ENCODE measurements at places on chromosomes 2 and 18. TPM values are rescaled to one million over a fixed set of nuclear protein-coding genes. Genes with fewer than 3 reads are reported as not detected.

Gene ZNF385B
- total RNA-seq = 2.0 TPM

- H3K4me1 ChIP-seq = no peaks in the 10 kb centered on the region
- no peaks in the 10 kb centered on the region for H3K36me3 ChIP-seq
- no peak for DNase-seq
- H3K27me3 ChIP-seq = no peaks in the 10 kb centered on the region
These were observed 104.9 kb downstream of the CERS6 start for GRCh38 chr2:168560817-168561499.

Gene CCDC93
- total RNA-seq = 63.9 TPM

Gene NTSR2
- not detected for total RNA-seq

DNA sequence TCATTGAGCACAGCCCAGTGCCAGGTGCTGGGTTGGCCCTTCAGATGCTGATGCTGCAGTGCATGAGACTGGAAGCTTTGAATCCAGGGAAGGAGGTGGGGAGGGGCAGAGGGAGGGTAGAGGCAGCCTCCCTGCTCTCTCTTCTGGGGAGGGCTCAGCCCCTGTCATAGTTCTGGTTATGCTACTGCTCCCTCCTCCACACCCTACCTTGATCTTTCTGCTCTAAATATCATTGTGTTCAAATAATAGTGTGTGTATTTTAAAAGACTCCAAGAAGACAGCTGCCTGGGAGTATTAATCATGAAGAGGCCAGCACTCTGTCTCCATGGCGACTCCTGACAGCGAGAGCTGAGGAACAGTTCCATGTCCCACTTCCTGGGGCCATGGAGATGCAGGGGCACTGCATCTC is 3.8 kb upstream of the EGR4 start:
- no peak overlapping the region for H3K4me3 ChIP-seq
- H3K36me3 ChIP-seq = no peaks in the 10 kb centered on the region
- DNase-seq = no peak
- H3K27ac ChIP-seq = no peak overlapping the region
- H3K4me1 ChIP-seq = peaks cover 13% of the 10 kb centered on the region

Gene CCDC68
- 7.1 TPM for total RNA-seq

DNA sequence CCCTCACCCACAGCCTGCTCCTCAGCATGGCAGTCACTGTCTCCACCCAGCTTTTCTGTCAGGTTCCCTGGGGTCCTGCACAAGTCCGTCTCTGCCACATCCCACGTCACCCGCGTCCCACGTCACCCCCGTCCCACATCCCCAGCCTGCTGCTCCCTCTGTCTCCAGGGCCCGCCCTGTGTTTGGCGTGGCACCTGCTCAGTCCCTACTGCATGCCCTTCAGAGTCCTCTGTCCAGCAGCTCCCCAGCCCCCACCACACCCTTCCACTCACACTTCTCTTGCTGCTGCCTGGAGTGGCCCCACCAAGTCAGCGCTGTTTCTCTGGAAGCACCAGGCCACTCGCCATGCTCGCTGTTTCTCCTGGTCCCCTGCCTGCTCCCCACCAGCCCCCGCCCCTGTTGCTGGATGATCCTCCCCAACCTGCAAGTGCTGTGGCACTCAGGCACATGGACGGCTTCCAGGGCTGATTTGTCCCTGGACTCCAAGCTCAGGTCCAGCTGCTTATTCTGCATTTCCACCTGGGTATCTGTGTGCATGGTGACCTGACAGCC is 18.8 kb downstream of the ATG4B start:
- H3K4me3 ChIP-seq = no peak overlapping the region
- H3K36me3 ChIP-seq = peaks cover 99% of the 10 kb centered on the region
- DNase-seq = no peak
- H3K27me3 ChIP-seq = no peaks in the 10 kb centered on the region

Gene VAMP8
- 2.2 TPM for total RNA-seq

- no peak overlapping the region for H3K4me3 ChIP-seq
- no peak overlapping the region for H3K27ac ChIP-seq
- H3K36me3 ChIP-seq = peaks cover 86% of the 10 kb centered on the region
- H3K27me3 ChIP-seq = no peaks in the 10 kb centered on the region
- no peaks in the 10 kb centered on the region for H3K4me1 ChIP-seq
These were observed 8.8 kb downstream of the SLC39A6 start for GRCh38 chr18:36120297-36120696.

Gene UGT1A3
- total RNA-seq = 1.3 TPM

DNA sequence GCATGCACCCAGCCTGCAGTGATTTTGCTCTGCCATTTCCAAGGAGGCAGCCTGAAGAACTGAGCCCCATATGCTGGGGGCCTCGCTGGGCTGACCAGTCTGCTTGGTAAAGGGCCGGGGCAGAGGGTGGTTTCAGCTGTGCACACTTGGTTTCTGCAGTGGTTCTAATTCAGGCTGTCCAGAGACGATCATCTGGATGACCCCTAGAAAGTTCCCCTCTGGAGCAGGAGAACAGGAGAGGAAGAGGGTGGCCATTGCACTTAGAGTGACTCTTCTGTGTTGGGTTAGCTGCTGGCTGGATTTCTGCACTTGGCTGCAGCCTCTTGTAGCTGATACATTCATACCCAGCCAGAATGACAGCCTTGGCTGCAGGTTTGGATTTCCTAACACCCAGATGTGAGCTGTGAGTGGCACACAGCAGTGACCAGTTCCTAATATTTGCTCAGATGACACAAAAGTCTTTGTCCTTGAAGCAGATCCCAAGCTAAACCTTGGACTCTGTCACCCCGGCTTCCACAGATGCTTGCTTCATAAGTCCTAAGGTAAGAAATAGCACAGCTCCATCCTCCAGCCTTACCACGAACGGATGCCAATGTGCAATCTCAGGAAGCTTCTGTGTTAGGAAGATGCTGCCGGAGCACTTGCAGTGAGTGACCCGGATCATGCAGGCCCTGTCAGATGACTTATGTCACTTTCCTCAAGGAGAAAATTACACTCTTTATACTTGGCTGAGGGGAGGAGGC is 105.6 kb downstream of the HNRNPLL start:
- no peak overlapping the region for H3K27ac ChIP-seq
- no peak for DNase-seq
- H3K4me1 ChIP-seq = no peaks in the 10 kb centered on the region
- no peaks in the 10 kb centered on the region for H3K36me3 ChIP-seq

Gene C2orf81
- not detected for total RNA-seq

- no peaks in the 10 kb centered on the region for H3K27me3 ChIP-seq
- peaks cover 15% of the 10 kb centered on the region for H3K4me1 ChIP-seq
- no peak overlapping the region for H3K4me3 ChIP-seq
- no peak overlapping the region for H3K27ac ChIP-seq
- peaks cover 34% of the 10 kb centered on the region for H3K36me3 ChIP-seq
These were observed 231.3 kb downstream of the HDAC4 start for GRCh38 chr2:239169311-239170048.

- H3K4me3 ChIP-seq = no peak overlapping the region
- no peaks in the 10 kb centered on the region for H3K27me3 ChIP-seq
- H3K27ac ChIP-seq = no peak overlapping the region
- no peak for DNase-seq
- H3K36me3 ChIP-seq = no peaks in the 10 kb centered on the region
These were observed 94.5 kb upstream of the LMAN1 start for GRCh38 chr18:59453468-59453961.

Gene ADGRF3
- not detected for total RNA-seq

Gene KLHL41
- total RNA-seq = not detected

DNA sequence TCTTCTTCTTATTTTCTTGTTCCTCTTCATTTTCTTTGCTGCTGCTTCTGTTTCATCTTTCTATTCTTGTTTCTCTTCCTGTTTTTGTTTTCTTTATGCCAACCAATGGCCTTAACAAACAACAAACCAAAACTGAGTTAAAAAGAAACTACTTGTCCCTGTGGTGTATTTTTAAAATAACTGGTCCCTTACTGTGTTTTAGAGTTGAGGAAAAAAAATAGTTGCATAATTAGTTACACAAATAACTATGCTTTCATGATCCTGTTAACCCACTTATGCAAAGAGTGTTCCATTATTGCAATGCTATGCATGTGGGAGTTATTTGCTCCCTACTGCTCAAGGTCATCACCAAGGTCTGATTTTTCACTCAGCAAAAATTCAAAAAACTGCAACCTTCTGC is 39.5 kb upstream of the IMP4 start:
- H3K36me3 ChIP-seq = no peaks in the 10 kb centered on the region
- H3K4me3 ChIP-seq = no peak overlapping the region
- H3K27me3 ChIP-seq = no peaks in the 10 kb centered on the region
- no peaks in the 10 kb centered on the region for H3K4me1 ChIP-seq
- no peak for DNase-seq
- H3K27ac ChIP-seq = no peak overlapping the region

Gene MFSD2B
- not detected for total RNA-seq

Gene IHH
- 13.4 TPM for total RNA-seq

DNA sequence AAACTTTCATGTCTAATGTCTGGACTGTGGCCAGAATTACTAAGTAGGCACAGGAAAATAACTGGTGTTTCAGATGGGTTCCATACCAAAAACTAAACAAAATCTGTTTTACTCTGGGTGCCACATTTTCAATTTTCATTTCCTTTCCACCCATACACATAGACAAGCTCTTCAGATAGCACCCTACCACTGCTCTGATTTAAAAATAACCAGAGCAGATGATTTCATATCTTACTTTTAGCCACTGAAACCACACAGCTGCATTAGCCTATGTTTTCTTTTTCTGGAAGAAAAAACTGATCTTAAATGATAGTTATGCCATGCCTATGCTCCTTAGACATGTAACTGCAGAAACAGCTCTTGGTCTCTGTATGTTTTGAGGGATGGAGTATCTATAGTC is 647.6 kb downstream of the CPS1 start:
- no peak for DNase-seq
- H3K27ac ChIP-seq = no peak overlapping the region
- H3K36me3 ChIP-seq = no peaks in the 10 kb centered on the region

GRCh38 chr2:67652679-67653078 is 255.5 kb downstream of the ETAA1 start:
- H3K27me3 ChIP-seq = no peaks in the 10 kb centered on the region
- no peak overlapping the region for H3K27ac ChIP-seq
- no peak for DNase-seq
- no peaks in the 10 kb centered on the region for H3K36me3 ChIP-seq

Gene FAM124B
- total RNA-seq = 0.72 TPM

- H3K27me3 ChIP-seq = no peaks in the 10 kb centered on the region
- H3K4me1 ChIP-seq = no peaks in the 10 kb centered on the region
- DNase-seq = no peak
- peaks cover 32% of the 10 kb centered on the region for H3K36me3 ChIP-seq
- no peak overlapping the region for H3K27ac ChIP-seq
- no peak overlapping the region for H3K4me3 ChIP-seq
These were observed 334.5 kb downstream of the NBAS start for GRCh38 chr2:15226661-15227060.

- no peak for DNase-seq
- no peak overlapping the region for H3K27ac ChIP-seq
- H3K36me3 ChIP-seq = no peaks in the 10 kb centered on the region
- H3K4me1 ChIP-seq = no peaks in the 10 kb centered on the region
These were observed 291.2 kb downstream of the MYT1L start for GRCh38 chr2:2039826-2040225.

DNA sequence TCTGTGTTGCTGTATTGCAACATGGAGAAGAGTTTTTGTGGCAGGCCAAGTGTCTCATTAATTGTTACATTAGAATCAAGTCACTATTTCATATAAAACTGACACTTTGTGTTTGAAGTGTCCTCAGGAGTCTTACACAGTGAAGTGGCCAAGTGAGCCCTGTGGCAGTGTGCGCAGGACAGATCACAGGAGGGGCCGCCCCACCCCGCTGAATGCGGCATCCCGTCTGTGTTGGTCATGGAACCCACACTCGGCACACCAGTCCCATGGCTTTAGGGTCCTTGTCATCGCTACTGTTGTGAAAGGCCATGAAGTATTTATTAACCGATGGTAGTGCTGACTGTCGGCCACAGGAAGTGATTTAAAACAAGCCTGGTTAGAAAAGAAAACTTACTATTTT is 144.7 kb upstream of the NFATC1 start:
- H3K27ac ChIP-seq = no peak overlapping the region
- H3K4me1 ChIP-seq = peaks cover 4% of the 10 kb centered on the region
- no peak for DNase-seq
- no peaks in the 10 kb centered on the region for H3K27me3 ChIP-seq
- H3K4me3 ChIP-seq = no peak overlapping the region
- peaks cover 22% of the 10 kb centered on the region for H3K36me3 ChIP-seq

Gene KIF1A
- total RNA-seq = 4.4 TPM

Gene INPP4A
- total RNA-seq = 25.3 TPM

- no peak overlapping the region for H3K27ac ChIP-seq
- H3K4me3 ChIP-seq = no peak overlapping the region
- no peaks in the 10 kb centered on the region for H3K4me1 ChIP-seq
- no peak for DNase-seq
- no peaks in the 10 kb centered on the region for H3K36me3 ChIP-seq
- no peaks in the 10 kb centered on the region for H3K27me3 ChIP-seq
These were observed 82.6 kb upstream of the RGPD5 start for GRCh38 chr2:109711230-109712122.

Gene DSG1
- not detected for total RNA-seq

- no peaks in the 10 kb centered on the region for H3K4me1 ChIP-seq
- no peak overlapping the region for H3K4me3 ChIP-seq
- H3K27me3 ChIP-seq = no peaks in the 10 kb centered on the region
- H3K36me3 ChIP-seq = no peaks in the 10 kb centered on the region
- no peak overlapping the region for H3K27ac ChIP-seq
- DNase-seq = peak; percentile 21
These were observed 785.6 kb downstream of the NR4A2 start for GRCh38 chr2:155546721-155547555.

- no peaks in the 10 kb centered on the region for H3K27me3 ChIP-seq
- H3K27ac ChIP-seq = peak overlapping the region; percentile 69
- DNase-seq = peak; percentile 64
- no peaks in the 10 kb centered on the region for H3K36me3 ChIP-seq
- H3K4me1 ChIP-seq = peaks cover 38% of the 10 kb centered on the region
These were observed 15.1 kb downstream of the CYRIA start for GRCh38 chr2:16650287-16651249.

DNA sequence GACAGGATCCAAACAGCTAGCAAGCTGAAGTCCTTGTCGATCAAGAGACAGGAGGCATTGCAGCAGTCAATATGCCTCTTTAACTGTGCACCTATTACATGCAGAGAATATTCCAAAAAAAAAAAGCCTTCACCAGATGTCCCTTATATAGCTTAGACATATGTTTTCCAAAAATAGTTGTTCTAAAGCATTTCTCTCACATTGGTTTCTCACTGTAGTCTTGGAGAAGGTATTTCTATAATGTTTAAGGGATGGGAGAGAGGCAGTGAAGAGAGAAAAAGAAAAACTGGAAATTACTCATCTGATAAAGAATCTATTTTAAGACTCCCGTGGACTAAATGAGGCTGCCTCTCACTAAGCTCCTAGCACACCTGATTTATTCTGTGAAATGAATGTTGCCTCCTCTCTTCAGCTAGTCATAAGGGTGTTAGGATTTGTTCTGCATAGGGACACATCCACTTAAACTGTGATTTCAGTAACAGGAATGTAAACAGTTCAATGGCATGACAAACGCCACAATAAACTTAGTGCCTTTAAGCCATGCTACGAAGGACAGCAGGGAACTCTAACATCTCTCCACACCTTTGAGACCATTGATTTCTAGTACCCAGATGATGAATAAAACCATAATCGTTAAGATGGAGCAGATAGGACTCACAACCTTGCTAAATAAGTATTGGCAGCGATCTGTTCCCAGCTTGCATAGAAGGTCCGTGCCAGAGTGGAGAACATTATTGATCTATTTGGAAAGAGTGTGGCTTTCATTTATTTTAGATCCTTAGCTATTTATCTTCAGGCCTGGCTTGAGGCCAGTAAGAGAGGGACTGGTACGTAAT is 98.6 kb upstream of the NCK2 start:
- H3K4me1 ChIP-seq = peaks cover 34% of the 10 kb centered on the region
- no peak overlapping the region for H3K27ac ChIP-seq
- no peak for DNase-seq

Data from stomach (tissue), 19 donors.